ENCODE measurements at places on chromosomes 7 and 10. TPM values are rescaled to one million over a fixed set of nuclear protein-coding genes. Genes with fewer than 3 reads are reported as not detected.

CEP55 gene
- 45.8 TPM for total RNA-seq

PPP1R17 gene
- total RNA-seq, result not detected

MCM10 gene
- 16.0 TPM for total RNA-seq

LBX1 gene
- total RNA-seq, result not detected

ZNF37A gene
- 7.1 TPM for total RNA-seq

ZWINT gene
- total RNA-seq, result 56.8 TPM

PRKCQ gene
- 2.1 TPM for total RNA-seq
